ENCODE measurements at places on chromosomes 7 and 10.

- no peak for DNase-seq
Measured at GRCh38 chr7:20021831-20022230, 195.4 kb downstream of the MACC1 start.

DNA sequence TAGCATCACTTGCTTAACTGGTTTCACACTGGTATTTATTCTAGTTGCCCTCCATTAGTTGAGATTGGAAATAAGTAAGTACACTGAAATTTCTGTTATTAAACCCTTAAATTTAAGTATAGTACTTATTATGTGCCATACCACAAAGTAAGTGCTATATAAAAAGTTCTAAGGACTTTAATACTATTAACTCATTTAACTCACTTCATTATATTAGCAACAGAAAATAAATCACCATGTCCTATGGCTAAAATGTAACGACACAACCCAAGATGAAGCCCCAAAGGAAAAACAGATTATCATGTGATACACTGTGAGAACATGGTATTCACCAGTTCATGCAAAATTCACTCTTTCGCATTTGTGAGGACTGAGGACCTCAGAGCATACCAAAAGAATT is 70.5 kb downstream of the AGMO start:
- no peak for DNase-seq

DNA sequence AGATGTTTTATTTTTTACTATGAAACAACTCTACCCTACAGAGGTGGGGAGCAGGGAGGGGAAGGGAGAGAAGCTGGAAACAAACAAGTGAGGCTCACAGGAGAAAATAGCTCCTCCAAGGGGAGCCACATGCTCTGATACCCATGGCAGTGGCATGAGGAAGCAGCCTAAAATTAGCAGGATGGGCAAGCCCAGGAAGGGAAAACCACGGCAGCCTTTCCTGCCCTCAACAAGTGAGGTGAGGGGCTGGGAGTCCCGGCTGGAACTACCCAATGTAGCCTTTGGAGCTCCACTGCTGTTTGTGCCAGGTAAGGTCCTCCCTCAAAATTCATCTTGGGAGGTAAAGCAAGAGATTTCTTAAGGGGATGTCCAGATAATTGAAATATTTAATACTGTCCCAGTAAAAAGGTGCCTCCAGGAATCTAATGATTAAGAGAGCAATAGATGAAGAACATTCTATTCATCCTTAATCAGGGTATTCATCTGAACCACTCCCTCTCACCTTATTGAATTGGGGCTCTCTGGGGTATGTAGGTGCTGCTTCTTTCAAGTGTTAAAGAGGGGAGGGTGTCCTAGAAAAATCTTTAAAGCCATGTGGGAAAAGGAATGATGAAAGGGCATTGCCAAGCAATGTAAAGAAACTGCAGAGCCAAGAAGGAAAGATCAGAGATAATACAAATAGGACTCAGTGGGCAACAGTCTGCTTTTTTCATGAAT is 12.8 kb upstream of the HERC4 start:
- no peak for DNase-seq

DNA sequence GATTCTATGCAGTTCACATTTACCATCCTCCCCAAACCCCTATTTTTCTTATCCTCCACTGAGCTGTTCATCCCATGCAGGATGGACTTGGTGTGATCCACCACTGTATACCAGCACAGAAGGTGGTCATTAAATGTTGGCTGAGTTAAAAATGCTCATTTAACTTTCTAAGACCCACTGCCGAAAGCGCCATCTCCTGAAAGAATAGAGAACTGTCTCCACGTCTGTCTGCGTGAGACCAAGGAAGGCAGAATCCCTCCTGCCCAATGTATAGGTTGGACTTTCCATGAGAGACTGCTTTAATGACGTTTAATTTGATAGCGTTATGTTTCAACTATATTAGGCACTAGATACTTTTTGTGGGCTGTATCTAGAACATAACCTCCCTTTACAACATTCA is 124.3 kb downstream of the GPAM start:
- DNase-seq = no peak

DNA sequence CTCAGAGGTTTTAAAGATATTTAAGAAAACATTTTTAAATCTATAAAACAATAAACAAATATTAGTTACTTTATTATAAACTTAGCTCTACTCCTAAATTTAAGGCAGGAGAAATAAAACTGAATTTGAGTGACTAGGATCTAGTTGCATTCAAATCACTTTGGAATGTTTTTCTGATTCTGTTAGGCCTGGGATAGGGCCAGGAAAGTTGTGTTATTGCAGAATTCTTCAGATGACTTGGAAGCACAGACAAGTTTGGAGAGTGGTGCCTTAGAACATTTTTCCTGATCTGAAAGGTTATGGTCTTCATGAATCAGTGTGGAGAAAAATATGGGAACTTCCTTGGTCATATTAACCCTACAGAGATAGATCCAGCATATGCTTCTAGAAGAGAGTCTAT is 15.6 kb upstream of the SLC25A13 start:
- no peak for DNase-seq

GRCh38 chr7:29105191-29105590 is 41.1 kb downstream of the CPVL start:
- DNase-seq = no peak

- DNase-seq = no peak
Measured at GRCh38 chr7:41796331-41796730, 93.4 kb upstream of the INHBA start.

DNA sequence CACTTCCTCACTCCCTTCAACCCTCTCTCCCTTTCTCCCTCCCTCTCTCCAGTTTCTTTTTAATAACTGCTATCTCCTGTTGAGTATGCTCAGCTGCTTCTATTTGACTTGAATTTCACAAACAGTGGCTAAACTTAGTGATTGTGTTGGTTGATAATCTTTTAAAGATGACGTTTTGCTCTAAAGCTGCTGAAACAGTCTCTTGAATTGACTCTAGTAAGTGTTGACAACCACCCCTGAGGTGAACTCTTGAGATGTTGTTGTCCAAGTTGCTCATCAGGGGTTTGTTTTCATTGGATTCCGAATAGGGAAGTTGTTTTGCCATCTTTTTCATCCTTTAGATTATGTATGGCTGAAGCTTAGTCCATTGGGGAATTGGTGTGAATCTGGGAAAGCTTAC is 176.2 kb downstream of the TWIST1 start:
- DNase-seq = no peak

GRCh38 chr7:5050676-5051075 is 5.0 kb downstream of the RBAK start:
- DNase-seq = no peak

DNA sequence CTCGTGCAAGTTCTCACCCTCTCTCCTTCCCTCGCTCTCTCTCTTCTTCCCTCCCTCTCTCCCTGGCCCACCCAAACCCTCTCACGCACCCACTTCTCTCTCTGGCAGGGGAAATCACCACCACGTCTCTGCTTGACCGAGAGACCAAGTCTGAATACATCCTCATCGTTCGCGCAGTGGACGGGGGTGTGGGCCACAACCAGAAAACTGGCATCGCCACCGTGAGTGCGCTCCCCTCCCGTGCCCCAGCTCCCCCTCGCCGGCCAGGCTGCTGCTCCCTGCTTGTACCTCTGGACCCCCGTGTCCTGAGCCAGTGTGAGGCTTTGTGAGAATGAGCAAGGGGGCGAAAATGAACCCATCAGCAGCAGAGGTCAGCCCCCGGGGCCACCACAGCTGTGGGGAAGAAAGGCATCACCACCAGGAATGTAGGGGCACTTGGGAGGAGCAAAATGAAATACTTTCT is 25.5 kb downstream of the C10orf105 start:
- DNase-seq = no peak

GRCh38 chr10:122828716-122829255 is 16.9 kb downstream of the CUZD1 start:
- no peak for DNase-seq

DNA sequence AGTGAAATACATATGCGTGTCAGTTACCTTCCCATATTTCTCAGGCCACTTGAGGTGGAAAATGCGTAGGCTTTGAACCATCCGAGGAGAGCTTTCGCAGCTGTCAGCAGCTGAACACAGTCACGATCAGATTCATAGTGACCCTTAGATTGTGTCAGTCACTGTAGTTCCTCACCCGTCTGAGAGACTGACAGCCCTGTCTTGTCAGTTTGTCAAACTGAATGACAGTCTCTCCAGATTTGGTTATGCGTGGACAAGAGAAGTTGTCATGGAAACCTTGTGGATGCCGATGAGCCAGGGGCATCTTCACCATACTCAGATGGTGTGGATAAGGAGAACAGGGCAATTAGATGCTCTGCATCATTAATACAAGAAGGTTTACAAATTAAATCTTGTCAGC is 546.3 kb downstream of the TYW1 start:
- DNase-seq = no peak

DNA sequence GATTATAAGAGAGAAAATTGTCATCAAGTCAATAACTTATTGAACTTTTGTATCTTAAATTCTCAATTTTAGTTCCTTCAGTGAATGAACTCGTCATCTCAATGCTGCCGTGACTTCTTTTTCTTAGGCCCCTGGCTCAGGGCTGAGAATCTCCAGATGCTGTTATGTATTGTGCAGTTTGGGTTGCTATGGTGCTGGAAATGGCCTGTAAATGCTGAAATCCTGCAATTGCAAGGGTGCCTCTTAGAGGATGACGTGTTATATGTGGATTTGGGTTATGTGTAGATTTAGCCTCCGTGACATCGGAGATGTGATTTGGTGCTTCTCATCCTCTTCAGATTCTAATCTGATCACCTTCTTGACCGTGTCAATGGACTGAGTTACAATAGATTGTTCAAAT is 55.7 kb upstream of the ZRANB1 start:
- DNase-seq = no peak

- DNase-seq = no peak
Measured at GRCh38 chr7:26538689-26539088, 247.0 kb downstream of the SNX10 start.

DNA sequence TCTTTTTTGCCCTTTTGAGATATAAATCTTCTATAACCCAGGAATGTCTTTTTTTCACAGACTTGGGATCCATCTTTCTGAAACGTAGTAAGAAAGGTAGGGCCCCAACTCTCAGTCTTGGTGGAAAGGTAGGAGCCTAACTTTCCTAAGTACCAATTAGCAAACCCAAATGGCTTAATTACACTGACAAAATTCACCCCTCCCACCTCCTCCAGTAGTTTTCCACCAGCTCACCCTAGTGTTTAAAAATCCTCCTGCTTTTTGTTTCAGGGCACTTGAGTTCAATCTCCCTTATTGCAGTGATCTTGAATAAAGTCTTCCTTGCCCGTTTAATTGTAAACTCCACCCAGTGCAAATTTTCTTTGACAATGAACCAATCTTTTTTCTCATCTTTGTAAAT is 600.0 kb downstream of the PHTF2 start:
- DNase-seq = no peak

- DNase-seq = no peak
Measured at GRCh38 chr7:143455942-143456341, 12.7 kb downstream of the TAS2R60 start.

DNA sequence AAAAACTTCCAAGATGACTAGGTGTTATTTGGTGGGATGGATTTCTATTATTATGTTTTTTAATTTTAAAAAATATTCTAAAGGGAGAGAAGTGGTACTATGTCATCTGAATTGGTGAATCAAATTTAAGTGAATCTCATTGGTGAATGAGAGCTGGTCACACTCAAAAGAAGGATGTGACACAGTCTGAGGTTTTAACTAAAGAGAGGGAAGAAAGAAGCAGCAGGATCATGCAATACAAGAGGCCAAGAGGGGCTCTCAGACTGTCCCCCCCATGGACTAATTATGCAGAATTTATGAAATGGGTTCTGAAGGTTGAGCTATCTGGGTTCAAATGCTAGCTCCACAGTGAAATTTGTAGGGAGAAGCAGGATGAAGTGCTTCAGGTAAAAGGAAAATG is 16.2 kb downstream of the MACC1 start:
- no peak for DNase-seq

GRCh38 chr10:79482304-79482703 is 30.0 kb upstream of the EIF5AL1 start:
- DNase-seq = no peak

- no peak for DNase-seq
Measured at GRCh38 chr10:72170263-72170662, 45.5 kb upstream of the ANAPC16 start.

DNA sequence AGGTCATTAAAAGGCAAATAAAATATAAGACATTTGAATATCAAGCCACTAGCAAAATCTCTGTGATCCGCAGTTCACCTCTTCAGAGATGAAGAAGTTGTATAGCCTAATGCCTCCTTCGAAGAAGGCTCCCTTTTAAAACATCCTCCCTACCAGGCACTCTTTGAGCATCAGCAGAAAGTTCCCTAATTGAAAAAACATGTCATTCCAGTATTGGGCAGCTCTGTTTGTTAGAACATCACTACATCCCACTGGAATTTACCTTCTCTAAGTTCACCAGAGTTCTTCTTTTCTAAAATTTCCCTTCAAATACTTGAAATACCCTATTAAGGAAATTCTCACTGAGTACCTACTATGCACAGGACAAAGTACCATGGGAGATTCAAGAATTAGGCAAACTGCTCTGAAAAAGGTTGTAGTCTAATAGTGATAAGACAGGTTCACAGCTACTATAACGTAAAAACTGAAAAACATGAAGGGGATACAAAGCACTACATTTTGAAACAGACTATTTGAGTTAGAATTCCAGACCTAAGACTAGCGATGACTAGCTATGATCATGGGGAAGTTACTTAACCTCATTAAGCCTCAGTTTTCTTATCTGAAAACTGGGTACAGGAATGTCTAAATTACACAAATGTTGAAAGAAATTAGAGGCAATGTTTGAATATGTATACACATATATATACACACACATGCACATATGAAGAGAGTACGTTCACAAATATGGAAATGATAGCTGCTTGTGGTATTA is 128.7 kb downstream of the ELAPOR2 start:
- DNase-seq = no peak

DNA sequence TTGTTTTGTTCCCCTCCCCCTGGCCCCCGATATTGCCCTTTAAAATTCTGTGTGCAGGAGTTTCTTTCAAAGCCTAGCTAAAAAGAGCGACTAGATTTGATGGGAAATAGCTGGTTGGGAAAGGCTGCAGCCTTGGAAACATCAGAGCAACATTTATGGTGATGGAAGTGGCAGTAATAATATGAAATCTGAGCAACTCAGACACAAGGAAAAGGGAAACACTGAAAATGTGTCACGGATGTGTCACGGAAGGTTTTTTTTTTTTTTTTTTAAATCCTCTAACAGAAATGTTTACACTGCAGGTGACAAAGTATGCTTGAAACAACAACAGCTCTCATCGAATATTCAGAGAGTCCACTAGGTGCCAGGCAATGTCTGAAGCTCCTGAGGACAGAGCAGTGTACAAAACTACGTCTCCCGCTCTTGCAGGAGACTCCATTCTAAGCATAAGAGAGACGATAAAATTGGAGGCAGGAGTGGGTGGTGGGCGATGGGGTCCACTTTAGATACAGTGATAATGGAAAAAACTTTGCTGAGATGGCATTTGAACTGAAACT is 143.0 kb downstream of the RSU1 start:
- DNase-seq = no peak

Measured in stimulated activated CD4-positive, alpha-beta T cell treated with anti-CD3 and anti-CD28 coated beads, Interleukin-1b, Interleukin-23, amount 100 ng/mL, for 1 hour (primary cell).